Anterior cingulate cortex (tissue), 58 donors: ENCODE measurements at places on chromosomes 5 and 9.
A peak's percentile ranks its signal among the peaks of the same experiment; 100 is the strongest.

DNA sequence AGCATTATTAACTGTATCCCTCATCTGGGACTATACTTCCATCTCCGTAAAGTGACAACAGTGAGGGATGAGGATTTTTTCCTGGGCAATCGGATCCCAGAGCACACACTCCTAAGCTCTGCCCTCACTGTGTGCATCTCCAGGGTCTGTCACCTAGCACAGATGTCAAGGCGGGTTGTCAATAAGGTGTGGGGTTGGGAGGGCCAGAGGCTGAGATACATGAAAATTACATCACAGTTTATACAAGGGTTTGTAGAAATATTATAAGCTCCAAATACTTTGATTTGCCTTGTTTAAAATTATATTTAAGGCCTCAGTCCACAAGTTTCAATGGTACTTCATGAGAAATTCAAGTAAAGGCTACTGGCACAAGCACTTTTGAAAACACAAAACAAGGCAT lies 4.5 kb downstream of the ADAMTS12 start:
- DNase-seq: no peak

DNA sequence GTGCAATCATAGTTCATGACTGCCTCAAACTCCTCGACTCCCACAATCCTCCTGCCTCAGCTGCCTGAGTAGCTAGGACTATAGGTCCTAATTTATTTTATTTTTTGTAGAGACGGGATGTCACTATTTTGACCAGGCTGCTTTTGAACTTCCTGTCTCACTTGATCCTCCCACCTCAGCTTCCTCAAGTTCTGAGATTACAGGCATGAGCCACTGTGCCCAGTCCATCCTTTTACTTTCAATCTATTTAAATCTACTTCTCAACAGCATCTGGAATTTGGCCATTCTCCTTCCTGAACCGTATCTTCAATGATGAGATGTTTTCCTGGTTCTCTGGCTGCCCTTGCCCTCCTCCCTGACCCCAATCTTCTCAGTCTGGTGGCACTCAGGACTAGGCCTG lies 12.2 kb upstream of the GRIN1 start:
- no peak for DNase-seq

GRCh38 chr5:176162198-176162597 lies 76.0 kb upstream of the SIMC1 start:
- no peak for DNase-seq

DNA sequence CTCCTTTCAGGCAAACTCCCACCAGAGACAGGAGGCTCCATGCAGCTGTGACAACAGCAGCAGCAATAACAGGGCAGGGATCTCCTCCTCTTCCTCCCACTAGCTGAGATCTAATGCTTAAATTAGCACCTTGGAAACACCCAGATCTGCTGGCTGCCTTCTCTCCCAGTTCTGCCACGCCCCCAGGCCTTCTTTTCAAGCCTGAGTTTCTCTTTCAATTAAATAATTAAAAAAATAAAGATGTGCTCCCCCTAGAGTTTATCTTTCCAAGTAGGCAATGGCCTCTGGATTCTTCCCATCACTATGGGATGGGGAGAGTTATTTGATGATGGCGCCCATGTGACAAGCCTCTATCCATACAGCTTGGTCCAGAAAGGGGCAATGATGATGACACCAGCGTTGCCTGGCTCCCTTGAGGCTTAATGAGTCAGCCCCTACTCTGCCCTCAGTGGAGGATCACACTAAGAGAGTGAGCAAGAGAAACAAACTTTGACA lies 3.8 kb downstream of the FAM219A start:
- no peak for DNase-seq

GRCh38 chr5:53249529-53250200 lies 140.1 kb upstream of the MOCS2 start:
- no peak for DNase-seq

DNA sequence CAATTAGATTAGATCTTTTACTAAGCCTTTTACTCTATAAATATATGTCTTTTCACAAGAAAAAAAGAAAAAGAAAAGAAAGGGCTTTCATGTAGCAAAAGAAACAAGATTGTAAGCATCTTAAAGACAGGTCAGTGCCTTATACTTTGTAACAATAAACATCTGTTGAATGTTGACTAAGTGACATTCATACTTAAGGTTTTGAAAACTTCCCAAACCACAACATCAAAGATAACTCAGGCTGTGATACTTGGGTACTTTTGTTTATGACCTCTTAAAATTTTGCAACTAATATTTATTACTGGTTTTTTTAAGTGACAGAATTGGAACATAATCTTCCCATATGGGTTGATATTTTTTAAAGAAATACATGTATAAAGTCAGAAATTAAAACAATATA lies 7.4 kb downstream of the GRAMD2B start:
- no peak for DNase-seq

DNA sequence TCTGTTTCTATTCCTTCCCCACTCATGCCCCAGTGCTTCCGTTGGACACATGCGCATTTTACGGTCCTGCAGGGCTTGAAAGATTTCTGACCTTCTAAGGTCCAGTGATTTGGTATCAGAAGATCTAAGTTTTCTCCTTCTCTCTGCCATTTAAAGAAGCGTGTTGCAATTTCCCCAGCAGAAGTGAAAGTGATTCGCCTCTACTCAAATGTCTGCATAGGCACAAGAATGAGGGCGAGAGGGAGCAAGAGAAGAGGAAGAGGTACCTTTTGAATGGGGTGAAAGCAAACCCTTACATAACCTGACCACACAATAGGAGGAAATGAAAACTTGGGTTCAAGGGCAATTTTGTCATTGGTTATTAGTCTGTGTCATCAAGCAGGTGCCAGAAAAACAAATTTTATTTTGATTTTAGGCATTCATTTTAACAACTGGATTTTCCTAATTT lies 31.7 kb upstream of the NR3C1 start:
- no peak for DNase-seq

- DNase-seq: no peak
These were observed 131.6 kb downstream of the PJA2 start for GRCh38 chr5:109278141-109278540.

- no peak for DNase-seq
These were observed 150.6 kb upstream of the EDIL3 start for GRCh38 chr5:84535281-84535680.

GRCh38 chr5:172008111-172008455 lies 1.6 kb upstream of the FBXW11 start:
- no peak for DNase-seq

DNA sequence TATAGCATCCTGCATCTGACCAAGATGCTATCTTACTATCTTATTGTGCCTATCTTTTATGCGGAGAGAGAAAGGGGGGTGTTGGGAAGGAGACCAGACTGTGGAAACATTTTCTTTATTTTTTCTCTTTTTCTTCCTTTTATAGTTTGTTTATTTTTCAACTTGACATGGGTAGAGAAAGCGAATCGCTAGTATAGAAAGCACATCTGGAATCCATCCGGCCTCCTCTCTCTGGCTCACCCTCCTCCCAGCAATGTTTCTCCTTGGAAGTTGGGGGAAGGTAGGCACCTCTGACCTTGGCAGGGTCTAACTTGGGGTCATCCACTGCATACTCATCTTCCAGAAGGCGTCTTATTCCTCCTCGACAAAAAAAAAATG lies 3.9 kb downstream of the S1PR3 start:
- no peak for DNase-seq

GRCh38 chr5:170267431-170268152 lies 30.0 kb downstream of the LCP2 start:
- DNase-seq: peak; percentile 69

GRCh38 chr9:13983607-13984006 lies 330.3 kb downstream of the NFIB start:
- no peak for DNase-seq
